Activated effector memory CD4-positive, alpha-beta T cell treated with Interleukin-2 at 50 U/mL for 16 hours (primary cell): ENCODE measurements at places on chromosomes 7 and 10.

DNA sequence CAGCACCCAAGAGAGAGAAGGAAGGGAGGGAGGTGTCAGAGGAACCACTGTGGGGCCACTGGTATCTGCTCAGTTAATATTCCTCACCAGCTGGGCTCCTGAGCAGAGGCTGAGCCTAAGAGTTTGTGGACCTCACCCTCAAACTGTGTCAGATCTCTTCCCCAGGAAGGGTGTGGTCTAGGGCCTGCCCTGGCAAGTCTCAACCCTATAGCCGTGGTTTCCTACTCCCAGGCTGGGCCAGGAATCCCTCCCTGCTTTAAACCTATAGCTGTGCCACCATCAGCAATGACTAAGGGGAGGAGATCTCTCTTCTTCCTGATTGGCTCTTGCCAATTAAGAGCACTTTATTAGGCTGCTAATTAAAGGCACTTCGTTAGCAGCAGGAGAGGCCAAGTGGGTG lies 29.9 kb downstream of the POLL start:
- no peak for DNase-seq

- no peak for DNase-seq
Observed at GRCh38 chr7:144668503-144668902, 167.3 kb downstream of the TPK1 start.

DNA sequence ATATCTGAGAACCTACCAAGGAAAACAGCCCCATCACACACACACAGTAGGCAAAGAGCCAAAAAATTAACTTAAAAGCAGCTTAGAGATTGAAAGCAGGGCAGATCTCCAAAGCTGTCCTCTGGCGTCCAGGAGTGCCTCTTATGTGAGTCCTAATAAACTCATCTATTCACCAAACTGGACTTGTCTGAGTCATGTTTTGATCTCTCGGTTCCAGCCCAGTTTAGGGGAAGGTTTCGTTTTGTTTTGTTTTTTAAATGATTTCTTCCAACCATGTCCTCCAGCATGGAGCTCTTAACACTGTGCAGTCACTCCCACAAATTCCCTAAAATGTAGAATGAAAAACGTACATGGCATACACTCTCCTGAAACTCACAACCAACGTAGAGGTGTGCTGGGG lies 6.7 kb upstream of the PRSS37 start:
- no peak for DNase-seq

- DNase-seq, result no peak
Observed at GRCh38 chr10:75809003-75809402, 377.6 kb downstream of the LRMDA start.

DNA sequence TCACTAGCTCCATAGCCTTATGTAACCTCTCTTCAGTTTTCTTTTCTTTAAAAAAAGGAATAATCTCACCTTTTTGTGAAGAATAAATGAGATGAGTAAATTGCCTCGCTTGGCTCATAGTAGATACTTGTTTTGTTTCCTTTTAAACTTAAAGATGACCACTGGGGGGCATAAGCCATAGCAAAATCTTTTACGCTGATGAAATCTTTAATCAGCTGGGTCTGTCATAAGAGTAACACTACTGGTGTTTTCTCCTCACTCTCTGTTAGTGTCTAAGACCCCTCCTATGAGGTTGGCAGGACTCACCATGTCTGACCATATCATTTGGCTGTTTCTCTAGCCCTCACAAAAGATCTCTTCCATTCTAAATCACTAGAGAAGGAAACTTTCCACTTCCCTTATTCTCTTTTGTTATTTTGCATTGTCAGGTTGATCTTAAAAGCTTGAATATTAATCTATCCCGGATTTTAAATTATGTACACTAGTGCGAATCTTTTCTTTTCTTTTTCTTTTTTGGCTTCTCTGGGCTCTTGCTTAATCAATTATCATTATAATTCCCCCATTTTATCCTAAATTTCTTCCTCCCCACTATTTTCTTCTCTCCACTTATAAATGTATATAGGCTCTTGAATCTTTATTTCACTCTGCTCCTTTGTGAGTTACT lies 12.5 kb downstream of the STAG3 start:
- DNase-seq, result no peak

- DNase-seq, result no peak
Observed at GRCh38 chr7:22639396-22639795, 87.6 kb upstream of the IL6 start.

GRCh38 chr10:71762324-71762723 lies 11.0 kb downstream of the VSIR start:
- no peak for DNase-seq

DNA sequence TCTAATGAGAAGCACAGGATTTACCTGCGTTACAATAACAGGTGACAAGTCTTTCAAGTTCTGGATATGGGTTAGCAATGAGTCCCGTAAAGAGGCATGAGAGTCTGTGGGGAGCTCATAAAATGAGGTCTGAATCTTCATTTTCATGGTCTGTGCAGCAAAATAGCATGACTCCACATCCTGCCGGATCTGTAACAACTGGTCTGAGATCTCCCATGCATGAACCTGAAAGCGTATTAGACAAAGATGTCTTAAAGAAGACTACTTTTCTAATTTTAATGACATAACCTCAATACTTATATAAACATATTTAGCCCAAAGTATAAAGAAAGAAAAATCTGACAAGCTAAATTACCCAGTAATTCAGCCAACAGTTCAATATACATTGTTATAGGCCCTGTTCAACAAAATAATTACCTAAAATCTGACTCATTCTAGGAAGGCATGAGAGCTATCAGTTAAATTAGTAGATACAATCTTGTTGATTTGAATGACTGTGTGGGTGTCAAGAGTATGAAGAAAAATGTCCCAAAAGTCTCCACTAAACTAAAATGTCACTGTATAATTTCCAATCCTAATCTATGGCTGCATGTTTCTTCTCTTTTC lies 36.9 kb downstream of the TNPO3 start:
- DNase-seq, result no peak

DNA sequence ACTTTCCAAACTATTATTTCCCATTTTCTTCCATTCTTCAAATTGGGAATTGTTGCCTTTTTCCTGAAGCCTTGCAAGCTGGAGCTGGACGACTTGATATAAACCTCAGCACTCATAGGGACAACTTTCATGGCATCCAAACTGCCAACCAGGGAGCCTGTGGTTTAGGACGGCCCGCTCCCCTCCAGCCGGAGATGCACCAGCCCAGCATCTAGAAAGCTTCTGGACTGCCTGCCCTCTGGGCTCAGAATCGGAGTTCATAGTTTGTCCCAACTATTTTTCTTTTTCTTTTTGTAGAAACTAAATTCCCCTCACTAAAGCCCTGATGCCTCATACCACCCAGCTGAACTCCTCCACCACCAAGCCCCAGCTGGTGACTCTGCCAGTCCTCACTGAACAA lies 200.3 kb downstream of the DNAJB6 start:
- no peak for DNase-seq

DNA sequence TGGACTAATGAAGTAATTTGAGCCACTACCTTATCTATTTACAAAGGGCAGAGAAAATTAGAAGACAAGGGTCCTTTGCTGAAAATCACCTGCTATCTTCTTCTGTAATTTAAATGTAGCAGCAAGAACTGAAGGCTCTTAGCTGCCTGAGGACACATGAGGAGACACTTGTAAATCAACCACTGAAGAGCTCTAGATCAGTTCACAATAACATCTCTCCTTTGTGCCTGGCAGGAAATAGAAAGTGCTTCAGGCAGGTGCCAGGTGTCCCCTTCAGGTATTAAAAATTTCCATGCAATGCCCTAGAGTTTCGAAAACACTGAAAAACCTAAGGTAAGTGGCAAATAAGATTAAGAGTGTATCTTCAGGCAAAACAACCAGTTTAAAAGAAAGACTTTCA lies 474.6 kb downstream of the GRM8 start:
- DNase-seq, result no peak

DNA sequence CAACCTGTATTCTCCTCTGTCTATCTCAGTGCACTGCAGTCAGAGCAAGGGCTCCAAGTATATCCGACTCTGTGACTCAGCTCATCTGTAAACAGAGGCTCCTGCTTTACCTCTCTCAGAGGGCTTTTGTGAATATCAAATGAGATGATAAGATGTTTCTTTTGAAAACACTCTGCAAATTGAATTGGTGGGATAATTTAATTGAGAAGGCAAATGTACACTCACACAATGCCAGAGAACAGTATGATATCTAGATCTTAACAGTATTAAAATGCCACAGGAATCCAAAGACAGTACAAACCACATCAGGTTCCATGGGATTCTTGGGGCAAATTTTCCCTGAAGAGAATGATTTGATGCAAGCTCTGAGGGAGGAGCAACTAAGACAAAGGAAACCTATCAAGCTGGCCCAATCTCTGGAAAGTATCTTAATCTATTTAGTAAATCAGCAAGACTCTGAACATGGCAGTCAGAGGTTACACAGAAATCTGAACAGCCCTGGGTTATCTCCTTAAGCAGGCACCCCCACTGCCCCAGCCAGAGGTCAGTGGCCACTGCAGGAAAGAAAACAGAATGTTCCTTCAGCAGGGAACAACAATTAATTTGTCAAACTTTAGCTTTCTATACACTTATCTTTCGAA lies 45.9 kb downstream of the DOCK4 start:
- DNase-seq, result no peak

DNA sequence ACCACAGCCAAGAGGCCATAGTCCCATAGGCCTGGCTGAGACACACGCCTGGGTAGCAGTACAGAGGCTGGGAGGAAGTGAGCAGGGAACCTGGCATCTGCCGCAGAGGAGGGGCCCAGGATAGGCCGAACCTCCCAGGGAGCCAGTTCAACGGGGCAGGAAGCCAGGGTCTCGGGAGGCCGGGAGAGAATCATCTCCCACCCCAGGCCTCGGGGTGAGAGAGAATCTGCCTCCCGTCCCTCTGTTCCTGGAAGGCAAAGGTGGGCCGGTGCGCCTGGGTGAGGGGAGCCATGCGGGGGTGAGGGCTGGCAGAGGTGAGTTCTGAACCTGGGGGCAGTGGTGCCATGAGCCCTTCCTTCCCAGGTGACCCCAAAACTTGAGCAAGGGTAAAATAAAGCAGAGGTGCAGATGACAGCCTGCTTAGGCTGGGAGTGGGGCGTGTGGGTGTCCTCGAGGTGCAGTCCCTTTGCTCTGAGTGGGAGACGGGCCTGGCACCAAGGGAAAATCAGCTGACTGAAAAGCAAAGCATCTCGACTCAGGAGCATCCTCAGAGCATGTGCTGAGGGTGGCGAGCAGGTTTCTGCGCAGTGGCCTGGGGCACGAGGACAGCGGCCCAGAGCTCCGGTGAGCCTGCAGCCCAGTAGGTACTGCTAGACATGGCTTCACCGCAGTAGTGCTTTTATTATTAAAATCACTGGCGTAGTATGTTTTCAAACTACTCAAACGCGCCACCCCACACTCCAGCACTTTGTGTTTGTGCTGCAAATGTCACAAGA lies 15.5 kb downstream of the AGAP3 start:
- no peak for DNase-seq

DNA sequence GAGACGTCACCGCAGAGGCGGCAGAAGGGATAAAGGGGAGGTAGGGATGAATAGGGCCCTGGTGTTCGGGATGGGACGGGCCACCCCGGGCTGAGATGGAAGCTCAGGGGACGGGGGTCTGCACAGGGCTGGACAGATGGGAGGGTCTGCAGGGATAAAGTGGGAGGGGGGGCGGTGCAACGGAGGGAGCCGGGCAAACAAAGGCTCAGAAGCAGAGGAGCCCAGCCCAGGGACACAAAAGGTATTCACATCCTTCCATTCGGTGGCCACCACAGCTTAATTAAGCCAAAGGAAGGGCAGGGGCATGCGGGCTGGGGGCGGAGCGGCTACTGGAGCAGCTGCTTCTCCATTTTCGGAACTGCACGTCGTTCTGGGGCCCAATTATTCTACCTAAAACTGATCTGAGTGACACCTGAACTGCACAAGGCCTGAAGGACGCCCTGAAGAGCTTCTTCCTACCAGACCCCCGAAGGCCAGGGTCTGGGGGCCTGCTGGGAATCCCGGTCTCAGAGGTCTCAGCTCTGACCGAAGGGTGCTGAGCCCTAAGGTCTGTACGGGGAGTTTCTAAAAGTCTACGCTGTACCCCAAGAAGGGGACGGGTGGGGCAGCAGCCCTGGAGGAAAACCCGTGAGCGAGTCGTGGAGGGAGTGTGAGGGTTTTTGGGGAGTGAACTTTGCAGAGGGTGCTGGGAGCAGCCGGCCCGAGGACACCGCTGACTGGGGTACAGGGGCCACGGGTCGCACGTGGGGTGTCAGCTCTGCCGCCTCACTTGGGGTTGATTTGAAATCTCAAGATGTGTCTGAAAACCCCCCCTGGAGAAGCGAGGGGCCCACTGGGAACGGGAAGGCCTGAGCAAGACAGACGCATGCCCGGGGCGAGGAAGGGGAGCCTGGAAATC lies 334.8 kb downstream of the DNAJB6 start:
- DNase-seq, result no peak

DNA sequence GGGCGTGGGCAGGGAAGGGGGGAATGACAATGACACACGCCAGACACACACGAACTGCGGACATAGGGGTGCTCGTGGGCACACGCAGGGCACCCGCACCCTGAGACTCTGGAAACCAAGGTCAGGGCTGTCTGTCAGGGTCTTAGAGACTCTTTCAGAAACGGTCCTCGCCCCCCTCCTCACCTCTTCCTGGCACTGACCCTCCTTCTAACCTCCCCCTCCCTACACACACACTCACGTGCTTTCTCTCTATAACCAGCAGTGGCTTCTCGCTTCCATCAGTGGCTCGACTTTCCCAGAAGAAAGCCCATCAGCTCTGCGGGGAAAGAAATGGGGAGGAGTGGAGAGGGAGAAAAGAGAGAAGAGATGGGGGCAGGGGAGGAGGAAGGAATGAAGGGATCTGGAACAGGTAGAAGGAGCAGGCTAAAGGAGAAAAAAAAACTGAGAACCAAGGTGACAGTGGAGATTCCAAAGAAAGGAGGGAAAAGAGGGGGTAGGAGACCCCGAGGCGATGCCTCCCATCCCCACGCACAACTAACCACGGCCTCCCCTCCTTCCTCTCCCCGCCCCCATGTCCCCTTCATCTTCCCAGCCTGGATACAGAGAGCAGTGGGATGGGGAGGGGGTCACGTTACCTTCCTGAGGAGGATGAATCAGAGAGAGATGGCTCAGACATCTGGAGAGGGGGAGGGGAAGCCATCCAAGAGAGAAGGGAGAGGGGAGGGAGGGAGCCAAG lies 1.7 kb upstream of the VGF start:
- no peak for DNase-seq

DNA sequence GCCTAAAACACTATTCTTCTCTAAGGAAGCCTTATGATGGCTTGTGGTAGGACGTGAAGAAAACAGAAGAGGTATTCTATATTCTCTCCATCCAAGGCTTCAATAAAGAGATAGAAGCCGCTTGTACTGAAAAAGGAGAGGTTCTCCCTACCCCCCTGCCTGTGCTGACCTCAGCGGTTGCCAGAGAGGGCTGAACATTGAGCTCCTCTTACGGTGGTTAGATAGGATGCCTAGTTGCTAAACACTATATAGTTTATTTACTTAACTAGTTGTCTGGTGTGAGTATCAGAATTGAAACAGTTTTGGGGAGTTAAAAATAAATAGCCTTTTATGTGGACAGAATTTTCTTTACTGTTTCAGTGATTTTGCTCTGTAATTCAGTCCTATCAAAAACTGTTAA lies 112.2 kb downstream of the TFPI2 start:
- no peak for DNase-seq
